ENCODE measurements at places on chromosomes 7 and 10.

- no peak for DNase-seq
Observed at GRCh38 chr7:1113548-1113885, 25.6 kb downstream of the GPER1 start.

- DNase-seq, result no peak
Observed at GRCh38 chr10:55870186-55870585, 490.9 kb downstream of the ZWINT start.

DNA sequence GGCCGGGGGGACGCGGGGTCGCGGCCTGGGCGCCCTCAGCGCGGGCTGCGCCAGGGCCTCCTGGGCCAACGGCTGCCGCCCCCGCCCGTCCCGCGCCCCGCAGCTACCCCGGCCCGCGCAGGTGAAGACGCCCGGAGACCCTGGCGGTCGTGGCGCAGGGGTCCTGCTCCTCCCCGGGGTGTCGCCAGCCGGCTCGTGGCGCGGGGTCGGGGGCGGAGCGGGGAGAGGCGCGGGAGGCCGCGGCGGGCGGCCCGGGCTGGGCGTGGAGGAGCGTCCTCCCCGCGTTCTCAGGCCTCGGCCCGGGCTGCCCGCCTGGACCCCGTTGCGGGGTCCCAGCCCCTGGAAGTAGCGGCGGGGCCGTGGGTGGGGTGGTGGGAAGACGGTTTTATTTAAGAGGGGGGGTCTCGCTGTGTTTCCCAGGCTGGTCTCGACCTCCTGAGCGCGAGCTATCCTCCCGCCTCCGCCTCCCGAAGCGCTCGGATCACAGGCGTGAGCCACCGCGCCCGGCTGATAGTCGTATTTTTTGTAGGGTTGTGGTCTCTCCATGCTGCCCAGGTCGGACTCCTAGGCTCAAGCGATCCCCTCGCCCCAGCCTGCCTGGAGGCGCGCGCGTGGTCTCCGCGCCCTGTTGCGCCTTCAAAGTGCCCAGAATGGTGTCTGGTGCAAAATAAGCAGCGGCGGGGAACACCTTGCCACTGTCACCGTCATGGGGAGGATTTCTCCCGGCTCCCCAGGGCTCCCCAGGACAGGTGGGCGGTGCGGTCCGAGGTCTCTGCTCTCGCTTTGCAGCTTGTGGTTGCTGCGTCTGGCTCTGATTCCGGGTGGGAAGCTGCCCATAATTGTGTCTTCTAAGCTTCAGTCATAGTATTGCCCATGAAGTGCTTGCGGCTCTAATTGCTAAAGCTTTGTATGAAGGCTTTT is 15.3 kb upstream of the SUN1 start:
- no peak for DNase-seq

- DNase-seq, result no peak
Observed at GRCh38 chr7:123645516-123645915, 10.2 kb upstream of the LMOD2 start.

- DNase-seq, result no peak
Observed at GRCh38 chr10:124006526-124006925, 86.9 kb downstream of the CHST15 start.

DNA sequence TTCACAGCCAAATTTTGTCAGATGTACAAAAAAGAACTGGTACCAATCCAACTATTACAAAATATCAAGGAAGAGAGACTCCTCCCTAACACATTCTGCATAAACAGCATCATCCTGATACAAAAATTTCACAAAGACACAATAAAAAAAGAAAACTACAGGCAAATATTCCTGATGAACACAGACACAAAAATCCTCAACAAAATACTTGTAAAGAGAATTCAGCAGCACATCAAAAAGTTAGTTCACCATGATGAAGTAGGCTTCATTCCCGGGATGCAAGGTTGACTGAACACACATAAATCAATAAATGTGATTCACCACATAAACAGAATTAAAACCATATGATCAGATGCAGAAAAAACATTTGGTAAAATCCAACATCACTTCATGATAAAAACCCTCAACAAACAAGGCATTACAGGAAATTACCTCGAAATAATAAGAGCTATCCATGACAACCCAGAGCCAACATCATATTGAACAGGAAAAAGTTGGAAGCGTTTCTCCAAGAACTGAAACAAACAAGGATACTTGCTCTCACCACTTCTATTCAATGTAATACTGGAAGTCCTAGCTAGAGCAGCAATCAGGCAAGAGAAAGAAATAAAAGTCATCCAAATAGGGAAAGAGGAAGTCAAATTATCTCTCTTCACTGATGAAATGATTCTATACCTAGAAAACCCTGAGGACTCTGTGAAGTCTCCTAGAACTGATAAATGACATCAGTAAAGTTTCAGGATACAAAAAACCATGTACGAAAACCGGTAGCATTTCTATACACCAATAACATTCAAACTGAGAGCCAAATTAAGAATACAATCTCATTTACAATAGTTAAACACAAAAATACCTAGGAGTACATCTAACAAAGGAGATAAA is 223.1 kb downstream of the REEP3 start:
- peak; percentile 53 for DNase-seq

DNA sequence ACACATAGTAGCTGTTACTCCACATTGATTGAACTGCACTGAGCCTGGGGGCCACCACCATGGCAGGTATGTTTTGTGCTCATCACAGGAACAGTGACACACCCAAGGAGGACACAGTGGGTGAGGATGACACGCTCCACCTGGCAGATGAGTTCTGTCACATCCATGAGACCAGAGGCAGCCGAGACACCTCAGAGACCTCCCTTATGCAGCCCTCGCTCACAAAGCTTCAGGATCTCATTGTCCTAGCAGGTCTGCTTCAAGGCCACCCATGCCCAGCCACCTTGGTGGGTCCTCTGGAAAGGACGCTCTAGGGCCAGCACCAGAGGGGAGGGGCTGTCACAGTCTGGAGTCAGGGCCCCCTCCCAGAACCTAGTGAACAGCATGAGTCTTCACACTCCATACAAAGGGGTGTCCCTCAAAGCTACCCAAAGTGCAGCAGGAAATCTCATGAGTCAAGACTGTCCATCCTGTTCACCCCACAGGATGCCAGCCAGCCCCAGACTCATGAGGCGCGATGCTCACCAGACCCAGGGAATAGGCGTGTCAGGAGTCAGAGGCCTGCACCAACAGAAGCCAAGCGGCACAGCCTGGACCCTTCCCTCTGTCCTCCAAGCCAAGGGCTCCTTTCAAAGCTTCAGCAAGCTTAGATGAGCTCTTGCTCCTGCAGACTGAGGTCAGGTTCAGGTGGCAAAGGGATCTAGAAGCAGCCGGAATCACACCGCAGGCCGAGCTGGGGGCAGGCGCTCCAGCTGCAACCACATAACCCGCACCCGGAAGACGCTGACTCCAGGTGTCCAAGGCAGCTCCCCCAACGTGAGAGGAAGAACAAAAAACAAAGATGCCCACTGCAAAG is 9.6 kb downstream of the FAM53B start:
- no peak for DNase-seq

DNA sequence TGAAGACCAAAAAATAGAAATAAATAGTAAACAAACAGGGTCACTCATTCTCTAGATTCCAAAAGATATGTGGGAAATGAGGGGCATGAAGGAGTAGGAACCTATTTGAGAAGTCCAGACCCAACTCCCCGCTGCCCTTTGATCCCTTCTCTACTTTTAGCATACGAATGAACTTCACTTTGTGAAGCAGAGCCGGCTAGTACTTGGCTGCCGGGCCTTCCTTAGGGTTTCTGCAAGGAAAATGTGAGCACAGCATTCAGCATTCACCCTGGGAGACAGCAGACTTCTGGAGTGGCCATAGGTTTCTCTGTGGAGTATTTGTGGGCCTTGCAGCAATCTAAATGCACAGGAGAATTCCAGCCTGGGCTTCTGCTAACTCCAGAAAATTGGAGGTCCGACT is 76.3 kb upstream of the PRKAR2B start:
- no peak for DNase-seq

- DNase-seq, result no peak
Observed at GRCh38 chr10:81036257-81036656, 498.6 kb downstream of the SH2D4B start.

DNA sequence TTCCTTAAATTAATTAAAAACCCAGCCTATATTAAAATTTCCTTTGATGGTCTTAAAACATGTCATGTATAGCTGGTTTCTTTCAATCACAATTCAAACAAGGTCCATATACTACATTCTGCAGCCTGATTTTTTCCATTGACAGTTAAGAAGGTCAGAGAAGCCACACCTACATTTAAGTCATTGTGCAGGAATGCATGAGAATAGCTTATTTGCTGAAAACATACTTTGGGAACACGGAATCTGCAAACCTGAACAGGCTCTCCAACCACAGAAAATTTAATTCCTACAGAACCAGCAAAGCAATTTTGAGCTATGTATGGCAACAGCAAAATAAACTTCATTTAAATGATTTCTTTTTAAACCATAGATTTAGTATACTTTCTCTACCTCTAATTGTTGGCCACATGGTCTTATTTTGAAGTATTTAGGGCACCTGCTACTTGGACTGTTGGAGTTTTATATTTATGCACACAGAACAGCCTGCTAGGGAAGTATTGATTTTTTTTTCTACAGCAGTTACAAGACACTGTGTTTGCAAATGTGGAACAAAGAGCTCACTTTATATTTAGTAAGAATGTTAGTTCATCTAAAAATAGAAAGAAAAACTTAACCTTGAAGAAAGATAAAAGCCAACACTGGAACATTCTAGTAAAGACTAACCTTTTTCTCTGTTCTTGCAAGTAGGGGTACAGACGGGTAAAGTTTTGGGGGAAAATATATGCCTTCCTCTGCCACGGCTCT is 240.9 kb upstream of the IMMP2L start:
- DNase-seq, result peak; percentile 6

DNA sequence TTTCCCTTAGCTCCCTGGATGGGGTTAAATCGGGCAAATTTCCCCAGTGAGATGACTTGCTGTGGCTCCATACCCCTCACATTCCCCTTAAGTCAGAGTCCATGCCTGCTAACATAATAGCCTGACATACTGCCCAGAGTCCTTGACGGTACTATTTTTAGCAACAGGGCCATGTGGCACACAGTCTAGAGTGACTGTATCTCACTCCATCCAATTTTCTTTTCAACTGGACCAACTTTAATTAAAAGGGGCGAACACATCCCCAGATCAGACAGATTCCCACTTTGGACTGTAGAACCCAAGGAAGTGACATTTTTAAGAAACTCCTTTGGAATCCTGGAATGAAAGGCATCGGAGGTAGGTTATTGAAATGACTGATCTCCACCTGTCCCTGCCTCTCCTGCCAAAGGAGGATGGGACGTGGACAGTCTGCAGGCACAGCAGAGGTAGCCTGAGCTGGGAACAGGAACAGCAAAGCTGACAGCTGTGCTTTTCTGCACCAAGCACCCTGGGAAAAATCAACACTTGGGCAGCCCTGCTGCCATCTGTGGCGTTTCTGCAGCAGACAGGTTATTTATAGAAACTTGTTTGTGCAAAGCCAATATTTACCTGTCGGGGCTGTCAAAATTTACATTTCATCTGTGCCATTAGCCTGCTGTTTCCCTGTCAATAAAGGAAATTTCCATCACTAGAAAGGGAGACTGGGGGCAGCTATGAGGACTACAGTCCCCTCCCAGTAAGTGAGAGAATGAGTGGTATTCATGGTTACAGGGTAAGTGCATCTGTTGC is 221.5 kb upstream of the AOAH start:
- DNase-seq, result no peak

- DNase-seq, result no peak
Observed at GRCh38 chr10:6411436-6411835, 168.6 kb downstream of the PRKCQ start.

- DNase-seq, result peak; percentile 43
Observed at GRCh38 chr7:13988731-13989125, 738 bp downstream of the ETV1 start.

All from foreskin fibroblast (primary cell).